ENCODE measurements at places on chromosomes 2 and 18.

DNA sequence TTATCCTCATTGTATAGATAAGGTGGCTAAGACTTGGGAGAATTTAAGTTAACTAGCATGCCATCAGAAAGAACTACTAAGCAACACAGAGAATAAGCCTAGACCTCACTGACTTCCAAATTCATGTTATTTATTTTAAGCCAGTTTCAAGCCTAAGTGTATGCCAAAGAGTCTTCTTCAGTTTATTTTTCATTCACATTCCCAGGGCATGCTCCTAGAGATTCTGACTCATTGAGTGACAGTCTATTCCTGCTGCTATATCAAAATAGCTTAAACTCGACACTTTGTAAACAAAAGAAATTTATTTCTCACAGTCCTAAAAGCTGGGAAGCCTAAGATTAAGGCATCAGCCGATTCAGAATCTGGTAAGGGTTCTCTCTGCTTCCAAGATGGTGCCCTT is 467.1 kb downstream of the MBD2 start:
- DNase-seq, result no peak

- no peak for DNase-seq
Observed at GRCh38 chr18:8001711-8002301, 434.7 kb downstream of the PTPRM start.

- DNase-seq, result peak; percentile 84
Observed at GRCh38 chr2:70964596-70965386, 13.6 kb upstream of the ANKRD53 start.

DNA sequence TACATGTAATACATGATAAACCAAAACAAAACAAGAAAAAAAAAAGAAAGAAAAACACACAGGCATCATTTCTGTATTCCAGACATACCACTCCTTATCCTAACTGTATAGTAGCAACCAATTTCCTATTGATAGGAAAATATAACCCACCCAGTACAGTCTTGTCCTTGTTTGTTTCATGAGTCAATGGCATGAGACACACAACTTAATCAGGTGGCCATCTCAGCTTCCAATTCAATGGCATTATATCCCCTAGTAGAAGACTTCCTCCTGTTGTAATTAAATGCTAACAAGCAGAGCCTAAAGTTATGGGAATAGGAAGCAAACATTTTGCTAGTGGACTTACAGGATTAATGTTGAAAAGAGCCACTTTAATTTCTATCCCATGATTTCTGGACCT is 121.0 kb upstream of the NOL4 start:
- DNase-seq, result no peak

- no peak for DNase-seq
Observed at GRCh38 chr2:46514738-46515137, 35.4 kb downstream of the TMEM247 start.

DNA sequence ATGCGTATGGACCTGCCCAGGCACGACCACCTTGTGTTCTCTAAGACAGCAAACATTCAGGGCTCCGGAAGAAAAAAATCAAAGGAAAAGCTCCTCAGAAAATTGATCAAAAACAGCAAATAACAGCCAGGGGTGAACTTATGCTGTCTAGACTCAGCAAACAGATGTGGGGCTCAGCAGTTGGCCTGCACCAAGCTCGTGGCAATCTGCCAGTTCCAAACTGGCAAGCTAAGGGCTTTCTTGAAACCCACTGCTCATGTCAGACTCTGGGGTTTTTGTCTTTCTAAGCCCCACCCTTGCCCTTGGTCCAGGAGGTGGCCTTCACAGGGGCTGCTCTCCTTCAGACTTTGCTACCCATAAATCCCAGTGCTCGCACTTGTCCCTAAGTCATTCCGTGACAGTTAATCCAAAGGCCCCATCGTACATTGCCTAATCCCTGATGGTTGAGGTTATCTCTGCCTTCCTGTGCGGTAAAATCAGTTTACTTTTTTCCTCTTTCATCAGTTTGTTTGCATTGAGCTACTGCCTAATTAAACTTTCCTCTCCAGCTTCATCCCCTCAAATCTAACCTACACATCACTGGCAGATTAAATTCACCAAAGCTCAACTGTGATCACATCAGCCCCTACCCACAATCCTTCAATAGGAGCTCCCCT is 408.0 kb downstream of the LRATD1 start:
- no peak for DNase-seq

GRCh38 chr2:205878999-205879762 is 196.9 kb downstream of the NRP2 start:
- DNase-seq, result no peak

GRCh38 chr2:99900556-99900955 is 241.8 kb downstream of the AFF3 start:
- DNase-seq, result no peak

- no peak for DNase-seq
Observed at GRCh38 chr18:48649231-48649630, 110.4 kb downstream of the CTIF start.

DNA sequence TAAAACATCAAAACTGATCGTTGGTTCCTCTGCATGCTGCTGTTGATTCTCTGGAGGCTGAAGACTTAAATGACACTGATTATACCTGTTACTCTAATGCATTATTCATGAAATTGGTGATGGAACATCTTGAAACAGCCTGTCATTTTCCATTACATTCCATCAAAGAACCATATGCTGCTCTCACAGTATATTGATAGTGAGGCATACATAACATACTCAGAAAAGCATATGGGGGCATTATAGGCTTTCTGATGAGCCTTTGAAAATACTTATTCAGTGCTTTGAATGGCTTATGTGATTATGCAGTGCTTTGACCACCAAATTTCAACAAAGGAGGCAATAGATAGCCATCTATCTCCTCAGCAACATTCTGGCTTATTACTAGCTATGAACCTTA is 392.1 kb downstream of the CDH19 start:
- no peak for DNase-seq

GRCh38 chr2:6233993-6234392 is 541.8 kb downstream of the SOX11 start:
- DNase-seq, result no peak
